Stomach (tissue), 19 donors: ENCODE measurements at places on chromosomes 7 and 10. TPM values are rescaled to one million over a fixed set of nuclear protein-coding genes. Genes with fewer than 3 reads are reported as not detected.

DNA sequence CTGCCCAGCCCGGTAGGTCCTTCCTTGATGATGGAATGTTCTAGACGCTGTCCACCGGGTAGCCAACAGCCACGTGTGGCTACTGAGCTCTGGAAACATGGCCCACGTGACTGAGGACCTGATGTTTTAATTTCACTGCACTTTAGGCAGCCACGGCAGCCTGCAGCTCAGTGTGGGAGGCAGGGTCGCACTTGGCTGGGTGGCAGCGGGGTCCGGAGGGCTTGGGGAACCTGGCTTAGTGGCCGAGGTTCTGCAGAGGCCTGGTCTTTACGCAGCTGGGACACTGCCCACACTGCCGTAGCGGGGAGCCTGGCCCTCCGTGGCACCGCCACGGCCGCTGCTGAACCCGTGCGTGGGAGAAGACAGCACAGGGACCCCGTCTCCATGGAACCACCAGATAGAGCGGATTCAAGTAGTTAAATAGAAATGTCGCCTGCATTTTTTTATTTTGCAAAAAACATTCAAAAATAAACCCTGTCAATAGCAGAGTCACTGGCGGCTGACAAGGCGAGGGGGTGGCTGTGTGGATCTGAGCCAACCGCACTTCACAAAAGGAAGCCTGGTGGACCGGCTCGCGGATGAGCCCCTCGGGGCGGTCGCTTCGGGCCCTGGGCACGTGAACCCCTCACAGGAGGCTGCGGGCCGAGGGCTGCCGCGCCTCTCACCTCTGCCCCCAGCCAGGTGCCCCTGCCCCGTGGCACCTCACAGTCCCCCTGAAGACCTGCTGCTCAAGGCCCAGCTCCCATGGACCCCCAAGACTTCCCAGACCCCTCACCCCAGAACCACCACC is 25.6 kb upstream of the UTF1 start:
- DNase-seq, result no peak

DNA sequence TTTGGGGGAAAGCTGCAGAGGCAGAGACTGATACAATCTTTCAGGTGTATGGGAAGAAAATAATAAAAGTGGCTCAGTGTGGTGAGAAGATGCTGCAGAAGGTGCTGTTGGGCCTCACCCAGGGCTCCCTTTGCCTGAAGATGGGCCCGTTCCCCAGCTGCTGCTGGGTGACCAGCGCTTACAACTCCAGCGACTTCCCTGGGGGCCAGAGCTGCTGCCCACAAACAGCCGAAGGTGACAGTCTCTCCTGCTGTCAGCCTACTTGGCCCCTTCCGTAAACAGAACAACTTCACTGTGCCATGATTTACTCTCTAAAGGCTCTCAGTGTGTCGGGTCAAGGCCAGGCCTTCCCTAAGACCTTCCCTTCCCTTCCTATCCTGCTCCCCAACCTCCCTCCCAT is 93.6 kb upstream of the PCBD1 start:
- DNase-seq, result no peak

GRCh38 chr10:34607894-34608293 is 207.2 kb downstream of the PARD3 start:
- DNase-seq, result no peak

DNA sequence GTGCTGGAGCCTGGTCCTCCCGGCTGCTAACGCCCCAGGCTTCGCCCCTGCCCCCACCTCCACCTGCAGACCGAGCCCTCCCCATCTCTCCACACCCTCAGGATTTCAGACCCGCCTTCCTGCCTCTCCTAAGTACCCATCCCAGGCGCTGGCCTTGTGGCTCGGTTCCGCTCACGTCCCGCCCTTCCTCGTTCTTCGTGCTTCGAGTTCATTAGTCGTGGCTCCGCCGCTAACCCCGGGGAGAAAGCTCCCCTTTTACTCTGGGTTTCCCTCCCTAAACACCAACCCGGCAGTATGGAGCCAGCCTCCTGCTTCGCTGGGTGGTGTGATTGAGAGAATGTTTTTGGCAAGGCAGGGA is 11.2 kb downstream of the EMX2 start:
- DNase-seq, result no peak

Gene FAM204A
- 27.1 TPM for total RNA-seq

DNA sequence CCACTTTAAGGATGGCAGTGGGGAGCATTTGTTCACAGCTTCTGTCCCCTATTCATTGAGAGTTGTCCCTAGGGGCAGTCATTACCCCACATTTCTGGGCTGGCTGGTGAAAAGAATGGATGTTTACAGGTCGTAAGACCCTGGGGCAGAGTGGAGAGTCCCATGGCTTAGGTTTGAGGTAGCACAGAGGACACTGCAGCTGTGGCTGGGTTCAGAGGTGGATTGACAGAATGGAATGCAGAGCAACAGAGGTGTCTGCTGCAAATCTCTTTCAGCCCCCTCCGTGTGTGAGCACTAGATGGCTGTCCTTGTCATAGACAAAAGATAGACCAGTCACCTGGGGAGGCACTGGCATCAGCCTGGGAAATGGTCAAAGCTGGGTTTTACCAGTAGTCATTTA is 141.9 kb downstream of the CACNB2 start:
- no peak for DNase-seq

Gene CYP3A5
- 423 TPM for total RNA-seq

Gene MBL2
- total RNA-seq, result 2.7 TPM

Gene FAM25C
- not detected for total RNA-seq

Gene AGR3
- total RNA-seq, result not detected

DNA sequence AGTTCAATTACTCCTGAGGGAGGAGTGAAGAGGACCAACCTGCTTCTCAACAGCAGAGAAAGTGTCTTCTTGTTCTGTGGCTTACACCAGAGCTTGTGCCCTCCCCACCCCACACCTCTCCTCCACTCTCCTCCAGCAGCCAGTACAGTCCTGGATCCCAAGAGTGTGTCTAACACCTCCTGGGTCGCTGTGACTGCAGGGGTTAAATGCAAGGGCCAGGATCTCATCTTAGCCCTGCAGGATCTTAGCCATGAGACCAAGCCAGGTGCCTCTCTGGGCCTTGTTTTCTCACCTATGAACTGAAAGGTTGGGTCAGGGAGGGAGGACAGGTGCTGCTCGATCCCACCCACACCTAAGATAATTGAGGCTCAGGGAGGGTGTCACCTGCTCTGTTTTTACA is 34.5 kb upstream of the MSRB2 start:
- DNase-seq, result no peak
